ENCODE measurements at places on chromosomes 12 and 14. TPM values are rescaled to one million over a fixed set of nuclear protein-coding genes. Genes with fewer than 3 reads are reported as not detected.

- no peak overlapping the region for H3K4me3 ChIP-seq
- peaks cover 34% of the 10 kb centered on the region for H3K4me1 ChIP-seq
- DNase-seq = peak; percentile 6
- H3K36me3 ChIP-seq = no peaks in the 10 kb centered on the region
These were observed 23.9 kb upstream of the ATP2B1 start for GRCh38 chr12:89732522-89732921.

GRCh38 chr12:97216848-97217247 is 245.8 kb upstream of the RMST start:
- no peak for DNase-seq
- no peaks in the 10 kb centered on the region for H3K27me3 ChIP-seq
- no peak overlapping the region for H3K4me3 ChIP-seq
- no peaks in the 10 kb centered on the region for H3K36me3 ChIP-seq
- H3K4me1 ChIP-seq = no peaks in the 10 kb centered on the region

DNA sequence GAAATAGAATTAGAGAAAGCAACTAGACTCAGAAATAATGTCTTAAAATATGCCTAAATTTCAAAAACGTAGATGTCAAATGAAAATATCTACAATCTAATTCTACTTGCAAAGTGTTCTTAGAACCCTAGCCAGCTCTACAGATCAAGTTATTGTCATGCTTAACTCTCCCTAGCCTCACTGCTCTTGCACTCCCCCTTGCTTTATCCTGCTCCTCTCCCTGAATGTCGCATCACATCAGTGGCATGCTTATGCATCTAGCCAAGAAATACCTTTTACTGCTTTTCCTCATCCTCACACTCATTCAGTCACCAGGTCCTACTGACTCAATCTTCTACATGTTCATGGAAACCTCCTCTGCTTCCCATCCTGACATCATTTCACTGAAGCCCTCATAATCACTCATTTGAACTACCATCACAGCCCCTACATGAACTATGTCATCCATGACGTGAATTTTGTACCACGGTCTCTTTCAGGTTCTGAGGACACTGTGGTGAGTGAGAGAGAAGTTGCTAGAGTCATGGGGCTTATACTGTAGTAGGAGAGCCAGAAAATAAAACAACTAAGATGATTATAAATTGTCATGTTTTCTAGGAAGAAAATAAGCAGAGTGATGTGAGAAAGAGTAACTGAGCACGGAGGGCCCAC is 22.6 kb upstream of the CRACR2A start:
- H3K4me1 ChIP-seq = peaks cover 11% of the 10 kb centered on the region
- H3K36me3 ChIP-seq = no peaks in the 10 kb centered on the region
- no peak overlapping the region for H3K27ac ChIP-seq

DNA sequence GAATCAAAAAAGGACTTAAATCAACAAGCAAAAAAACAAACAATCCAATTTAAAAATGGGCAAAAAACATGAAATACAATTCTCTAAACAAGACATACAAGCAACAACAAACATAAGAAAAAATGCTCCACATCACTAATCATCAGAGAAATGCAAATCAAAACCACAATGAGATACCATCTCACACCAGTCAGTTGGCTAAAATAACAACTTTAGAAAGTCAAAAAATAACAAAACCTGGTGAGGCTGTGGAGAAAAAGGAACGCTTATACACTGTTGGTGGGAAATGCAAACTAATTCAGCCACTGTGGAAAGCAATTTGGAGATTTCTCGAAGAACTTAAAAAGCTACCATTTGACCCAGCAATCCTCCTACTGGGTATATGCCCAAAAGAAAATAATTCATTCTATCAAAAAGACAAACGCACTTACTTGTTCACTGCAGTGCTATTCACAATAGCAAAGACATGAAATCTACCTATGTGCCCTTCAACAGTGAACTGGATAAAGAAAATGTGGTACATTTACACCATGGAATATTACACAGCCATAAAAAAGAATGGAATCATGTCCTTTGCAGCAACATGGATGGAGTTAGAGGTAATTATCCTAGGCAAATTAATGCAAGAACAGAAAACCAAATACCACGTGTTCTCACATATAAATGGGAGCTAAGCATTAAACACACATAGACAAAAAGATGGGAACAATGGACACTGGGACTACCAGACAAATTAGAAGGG is 26.9 kb downstream of the PRKD1 start:
- DNase-seq = no peak
- no peaks in the 10 kb centered on the region for H3K4me1 ChIP-seq
- no peaks in the 10 kb centered on the region for H3K36me3 ChIP-seq
- no peak overlapping the region for H3K4me3 ChIP-seq
- H3K27me3 ChIP-seq = no peaks in the 10 kb centered on the region

DNA sequence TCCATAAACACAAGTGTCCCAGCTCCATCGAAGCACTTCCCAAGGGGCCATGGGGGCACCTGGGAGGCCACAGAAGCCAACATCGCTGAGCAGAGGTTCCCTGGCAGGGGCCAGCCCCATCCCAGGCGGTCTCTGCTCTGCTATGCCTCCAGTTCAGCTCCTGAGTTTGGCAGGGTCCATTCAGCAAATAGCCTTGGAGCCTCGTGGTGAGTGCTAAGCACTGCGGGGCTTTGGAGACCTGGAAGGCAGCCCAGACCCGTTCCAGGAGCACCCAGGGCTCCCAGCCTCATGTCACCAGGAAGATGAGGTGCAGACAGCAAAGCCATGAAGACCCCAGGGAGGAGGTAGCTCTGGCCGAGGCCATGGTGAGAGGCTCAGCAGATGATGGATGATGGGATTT is 109.5 kb downstream of the LGMN start:
- H3K4me3 ChIP-seq = no peak overlapping the region
- no peaks in the 10 kb centered on the region for H3K36me3 ChIP-seq
- peaks cover 3% of the 10 kb centered on the region for H3K4me1 ChIP-seq
- no peak for DNase-seq

DNA sequence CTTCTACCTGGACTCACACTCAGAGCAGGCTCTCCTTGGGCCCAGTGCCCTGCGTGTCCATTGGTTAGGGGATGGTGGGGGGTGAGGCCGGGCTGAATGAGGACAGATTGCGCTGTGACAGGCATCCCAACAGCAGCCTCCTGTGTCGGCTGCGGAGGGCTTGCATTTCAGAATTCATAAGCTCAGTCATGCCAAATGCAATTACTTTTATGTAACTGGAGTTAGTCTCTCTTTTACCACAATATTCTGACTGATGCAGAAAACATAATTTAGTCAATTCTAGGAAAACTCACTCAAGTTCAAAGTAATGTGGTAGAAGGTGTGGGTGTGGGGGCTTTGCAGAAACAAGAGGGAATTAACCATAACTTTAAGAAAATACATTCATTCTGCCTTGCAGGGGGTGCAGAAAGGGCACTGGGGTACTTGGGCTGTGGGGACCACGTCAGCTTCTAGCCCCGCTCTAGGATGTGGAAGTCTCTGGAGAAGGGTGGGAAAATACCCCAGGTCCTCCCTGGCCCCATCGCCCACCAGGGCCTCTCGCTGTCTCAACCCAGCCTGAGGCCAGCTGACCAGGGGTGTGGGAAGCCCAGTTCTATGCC is 257.7 kb downstream of the ADGRD1 start:
- no peaks in the 10 kb centered on the region for H3K4me1 ChIP-seq
- H3K36me3 ChIP-seq = no peaks in the 10 kb centered on the region
- DNase-seq = no peak
- no peak overlapping the region for H3K4me3 ChIP-seq
- no peaks in the 10 kb centered on the region for H3K27me3 ChIP-seq

GRCh38 chr12:113903381-113903863 is 62.7 kb downstream of the RBM19 start:
- no peaks in the 10 kb centered on the region for H3K36me3 ChIP-seq
- peak; percentile 66 for DNase-seq
- no peaks in the 10 kb centered on the region for H3K27me3 ChIP-seq
- no peak overlapping the region for H3K4me3 ChIP-seq
- H3K4me1 ChIP-seq = peaks cover 10% of the 10 kb centered on the region

VDR gene
- total RNA-seq = 30.5 TPM

GRCh38 chr12:42588524-42589464 is 752 bp downstream of the PRICKLE1 start:
- no peak overlapping the region for H3K27ac ChIP-seq
- H3K4me1 ChIP-seq = peaks cover 42% of the 10 kb centered on the region
- no peaks in the 10 kb centered on the region for H3K36me3 ChIP-seq
- peak overlapping the region; percentile 87 for H3K4me3 ChIP-seq
- no peaks in the 10 kb centered on the region for H3K27me3 ChIP-seq

- H3K4me1 ChIP-seq = peaks cover 14% of the 10 kb centered on the region
- H3K36me3 ChIP-seq = no peaks in the 10 kb centered on the region
- no peaks in the 10 kb centered on the region for H3K27me3 ChIP-seq
- no peak overlapping the region for H3K4me3 ChIP-seq
These were observed 12.3 kb downstream of the KRT80 start for GRCh38 chr12:52179396-52179973.

GRCh38 chr14:99668307-99669295 is 15.5 kb upstream of the CYP46A1 start:
- no peak overlapping the region for H3K4me3 ChIP-seq
- no peaks in the 10 kb centered on the region for H3K36me3 ChIP-seq
- no peak overlapping the region for H3K27ac ChIP-seq
- H3K27me3 ChIP-seq = no peaks in the 10 kb centered on the region

DNA sequence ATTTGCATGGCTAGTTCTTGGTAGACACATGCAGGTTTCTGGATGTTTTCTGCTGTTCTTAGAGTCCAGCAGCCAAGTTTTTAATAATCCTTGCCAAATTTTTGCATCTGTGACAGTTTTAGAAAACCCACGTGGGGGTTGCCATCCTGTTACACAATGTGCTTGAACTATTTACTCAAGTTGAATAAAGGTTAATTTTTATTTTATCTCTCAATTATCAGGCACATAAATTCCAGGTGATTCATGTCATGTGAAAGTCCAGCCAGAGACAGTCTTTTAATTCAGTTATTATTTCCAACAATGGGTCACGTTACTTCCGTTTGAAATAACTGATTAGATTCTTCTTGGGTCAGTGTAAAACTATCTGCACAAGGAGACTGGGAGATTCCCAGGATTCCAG is 15.7 kb downstream of the MYRFL start:
- no peaks in the 10 kb centered on the region for H3K36me3 ChIP-seq
- H3K4me1 ChIP-seq = no peaks in the 10 kb centered on the region
- H3K4me3 ChIP-seq = no peak overlapping the region

RNASE7 gene
- not detected for total RNA-seq

- peaks cover 13% of the 10 kb centered on the region for H3K4me1 ChIP-seq
- DNase-seq = no peak
- H3K4me3 ChIP-seq = no peak overlapping the region
- no peaks in the 10 kb centered on the region for H3K27me3 ChIP-seq
- peaks cover 7% of the 10 kb centered on the region for H3K36me3 ChIP-seq
These were observed 8.6 kb downstream of the CACNA1C start for GRCh38 chr12:2061402-2061801.

DNA sequence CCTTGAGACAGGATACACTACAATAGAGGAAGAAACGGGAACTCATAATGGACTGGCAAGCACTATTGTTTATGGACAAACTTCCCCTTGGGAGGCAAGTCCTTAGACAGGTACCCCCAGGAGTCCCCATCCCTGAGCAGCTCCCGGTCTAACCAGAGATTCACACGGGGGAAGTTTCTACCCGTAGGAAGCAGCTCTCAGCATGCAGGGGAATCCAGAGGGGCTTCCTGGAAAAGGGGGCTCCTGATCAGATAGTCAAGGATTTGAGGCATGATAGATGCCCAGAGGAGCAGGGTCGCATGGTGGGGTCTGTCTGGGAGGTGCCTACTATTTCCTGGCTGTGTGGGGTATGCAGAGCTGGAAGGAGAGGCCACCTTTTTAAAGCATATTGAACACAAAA is 282.4 kb upstream of the RTL1 start:
- no peaks in the 10 kb centered on the region for H3K36me3 ChIP-seq
- H3K4me1 ChIP-seq = no peaks in the 10 kb centered on the region
- no peak for DNase-seq
- H3K4me3 ChIP-seq = no peak overlapping the region

- no peak overlapping the region for H3K4me3 ChIP-seq
- H3K27ac ChIP-seq = 0 out of 2 replicates have a peak overlapping the region, but pooled peaks have one; percentile 11
- peak; percentile 77 for DNase-seq
- H3K27me3 ChIP-seq = 0 out of 2 replicates have a peak, but pooled peaks cover 8% of the 10 kb centered on the region
These were observed 3.6 kb downstream of the SLC2A14 start for GRCh38 chr12:7869137-7869536.

DNA sequence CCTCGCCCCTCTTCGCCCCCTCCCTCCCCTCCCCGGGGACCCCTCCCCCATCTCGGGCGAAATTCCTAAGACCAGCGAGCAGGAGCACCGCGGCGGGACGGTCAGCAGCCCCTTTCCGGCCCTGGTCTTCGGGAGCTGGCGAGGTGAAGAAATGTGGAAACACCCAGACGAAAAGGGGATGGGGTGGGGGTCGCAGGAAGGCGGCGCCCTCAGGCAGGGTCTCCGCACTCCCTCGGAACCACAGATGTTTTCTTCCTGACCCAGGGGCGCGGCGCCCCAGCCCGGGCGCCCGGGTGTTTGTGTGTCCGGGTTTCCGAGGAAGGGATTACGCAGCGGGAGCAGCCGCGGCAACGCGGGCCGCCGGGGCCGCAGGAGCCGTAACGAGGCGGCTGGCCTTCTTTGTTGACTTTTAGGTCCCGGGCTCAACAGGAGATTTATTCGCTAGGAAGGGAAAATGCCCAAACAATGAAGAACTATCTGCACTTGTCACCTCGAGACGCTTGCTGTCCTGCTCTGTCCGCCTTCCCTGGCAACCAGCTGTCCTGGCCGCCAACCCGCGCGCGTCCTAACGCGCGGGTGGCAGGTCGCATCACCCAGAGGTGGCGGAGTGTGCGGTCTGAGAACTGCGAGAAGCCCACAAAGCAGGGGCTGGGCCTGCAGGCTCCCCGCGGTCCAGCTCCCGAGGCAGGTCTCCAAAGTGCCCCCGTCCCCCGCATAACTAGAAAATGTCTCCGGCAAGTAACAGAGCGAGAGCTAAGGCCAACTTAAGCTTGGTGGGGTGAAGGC is 7.0 kb downstream of the FOXA1 start:
- DNase-seq = peak; percentile 26
- no peaks in the 10 kb centered on the region for H3K36me3 ChIP-seq
- no peak overlapping the region for H3K4me3 ChIP-seq
- no peaks in the 10 kb centered on the region for H3K4me1 ChIP-seq
- H3K27me3 ChIP-seq = peaks cover 91% of the 10 kb centered on the region

- H3K36me3 ChIP-seq = no peaks in the 10 kb centered on the region
- H3K4me1 ChIP-seq = no peaks in the 10 kb centered on the region
- H3K27me3 ChIP-seq = peaks cover 77% of the 10 kb centered on the region
- no peak for DNase-seq
- no peak overlapping the region for H3K4me3 ChIP-seq
- H3K27ac ChIP-seq = no peak overlapping the region
These were observed 24.5 kb downstream of the LRTM2 start for GRCh38 chr12:1844661-1845409.

GRCh38 chr12:50862316-50862715 is 19.6 kb downstream of the TMPRSS12 start:
- H3K4me3 ChIP-seq = no peak overlapping the region
- H3K36me3 ChIP-seq = no peaks in the 10 kb centered on the region
- peaks cover 9% of the 10 kb centered on the region for H3K4me1 ChIP-seq

DNA sequence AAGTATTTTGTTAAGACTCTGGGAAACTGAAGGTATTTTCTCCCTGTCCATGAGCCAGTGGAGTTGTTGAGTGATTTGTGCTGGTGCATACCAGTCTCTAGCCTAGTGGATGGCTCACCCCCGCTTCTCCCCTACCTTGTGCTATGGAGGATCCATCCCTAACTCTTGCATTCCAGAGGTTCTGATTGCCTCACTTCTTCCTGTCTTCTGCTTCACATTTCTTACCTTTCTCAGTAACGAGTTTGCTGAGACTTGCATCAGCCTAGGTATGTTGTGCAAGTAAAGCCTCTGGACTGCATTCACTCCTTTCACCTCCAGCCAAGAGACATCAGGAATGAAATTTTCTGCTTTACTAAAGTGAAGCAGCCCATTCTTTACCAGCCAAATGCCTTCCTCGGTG is 391.6 kb downstream of the ZFP36L1 start:
- no peak overlapping the region for H3K4me3 ChIP-seq
- peak overlapping the region; percentile 10 for H3K27ac ChIP-seq
- H3K36me3 ChIP-seq = no peaks in the 10 kb centered on the region

All from GM23248 (cell line).